NCI-H345 (cell line): ENCODE measurements at places on chromosomes 16 and 17.

DNA sequence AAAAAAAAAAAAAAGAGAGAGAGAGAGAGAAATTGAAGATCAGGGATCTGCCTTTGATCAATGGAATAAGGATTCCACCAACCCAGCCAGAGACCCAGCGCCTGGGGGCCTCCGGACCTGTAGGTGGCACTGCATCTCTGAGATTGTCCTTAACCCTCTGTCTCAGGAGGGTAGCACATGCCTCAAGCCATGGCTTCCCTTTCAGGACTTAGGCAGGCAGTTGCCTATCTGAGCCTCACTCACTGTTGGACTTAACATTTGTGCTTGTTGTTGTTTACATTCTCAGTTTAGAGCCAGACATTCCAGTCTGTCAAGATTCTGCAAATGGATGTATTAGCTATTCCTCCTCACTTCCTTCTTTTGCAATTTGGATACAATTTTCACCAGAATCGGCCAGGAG, 5.1 kb upstream of the SCNN1B start:
- no peak for DNase-seq

DNA sequence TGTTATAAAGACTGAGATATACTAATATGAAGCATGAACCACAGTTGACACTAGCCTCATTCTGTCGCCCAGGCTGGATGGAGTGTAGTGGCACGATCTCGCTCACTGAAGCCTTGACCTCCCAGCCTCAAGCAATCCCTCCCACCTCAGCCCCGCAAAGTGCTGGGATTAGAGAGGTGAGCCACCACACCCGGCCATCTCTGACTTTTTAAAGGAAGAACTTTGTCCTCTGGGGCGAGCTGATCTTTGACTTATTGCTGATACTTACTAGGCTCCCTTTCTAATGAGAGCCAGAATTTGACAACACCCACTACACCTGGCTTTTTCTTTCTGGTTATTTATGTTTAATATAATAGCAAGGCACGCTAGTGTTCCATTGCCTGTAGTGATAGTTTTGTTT, 57.2 kb downstream of the CLEC16A start:
- DNase-seq, result no peak

GRCh38 chr16:31073142-31073969, 684 bp downstream of the ZNF668 start:
- DNase-seq, result peak; percentile 95

GRCh38 chr17:28466521-28467048, 6.9 kb upstream of the SLC13A2 start:
- DNase-seq, result no peak

DNA sequence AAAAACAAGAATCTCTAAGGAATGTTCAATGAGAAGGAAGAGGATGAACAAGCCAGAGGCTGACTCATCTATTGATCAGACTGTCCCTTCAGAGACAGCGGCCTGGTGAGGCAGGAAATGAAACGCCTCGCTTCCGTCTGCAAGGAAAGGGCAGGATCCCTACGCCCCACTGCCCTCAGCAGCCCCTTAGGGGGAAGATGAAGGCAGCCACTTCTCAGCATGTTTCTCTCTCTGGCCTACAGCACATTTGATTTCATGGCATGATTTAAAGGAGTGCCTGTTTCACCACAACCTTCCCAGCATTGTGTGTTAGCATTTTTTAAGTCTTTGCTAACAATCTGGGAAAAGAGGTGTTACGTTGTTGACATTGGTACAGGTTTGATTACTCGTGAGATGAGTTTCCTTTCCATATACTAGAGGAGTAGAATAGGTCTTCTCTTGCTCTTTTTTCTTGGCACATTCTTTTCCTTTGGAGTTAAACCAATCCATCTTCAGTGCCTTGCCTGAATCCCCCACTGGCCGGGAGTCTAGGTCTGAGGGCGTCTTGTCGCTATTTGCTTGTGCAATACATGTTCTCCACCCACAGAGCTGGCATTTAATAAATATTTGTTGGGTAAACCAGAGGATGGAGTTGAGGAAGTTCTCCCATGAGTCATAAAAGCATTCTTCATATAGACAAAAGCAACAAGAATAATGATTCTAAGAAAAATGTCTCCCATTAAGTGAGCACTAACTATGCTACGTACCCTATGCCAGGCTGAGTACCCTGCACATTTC, 47.4 kb downstream of the RBFOX3 start:
- DNase-seq, result no peak

- DNase-seq, result no peak
These were observed 1.4 kb upstream of the SLFN11 start for GRCh38 chr17:35374766-35375344.

GRCh38 chr16:89660146-89660545, 2.5 kb downstream of the SPATA33 start:
- no peak for DNase-seq

GRCh38 chr17:44147812-44148211, 6.1 kb downstream of the HROB start:
- no peak for DNase-seq

GRCh38 chr17:76148015-76148326, 6.9 kb upstream of the FOXJ1 start:
- no peak for DNase-seq

GRCh38 chr16:23650674-23651416, 9.6 kb downstream of the DCTN5 start:
- no peak for DNase-seq

DNA sequence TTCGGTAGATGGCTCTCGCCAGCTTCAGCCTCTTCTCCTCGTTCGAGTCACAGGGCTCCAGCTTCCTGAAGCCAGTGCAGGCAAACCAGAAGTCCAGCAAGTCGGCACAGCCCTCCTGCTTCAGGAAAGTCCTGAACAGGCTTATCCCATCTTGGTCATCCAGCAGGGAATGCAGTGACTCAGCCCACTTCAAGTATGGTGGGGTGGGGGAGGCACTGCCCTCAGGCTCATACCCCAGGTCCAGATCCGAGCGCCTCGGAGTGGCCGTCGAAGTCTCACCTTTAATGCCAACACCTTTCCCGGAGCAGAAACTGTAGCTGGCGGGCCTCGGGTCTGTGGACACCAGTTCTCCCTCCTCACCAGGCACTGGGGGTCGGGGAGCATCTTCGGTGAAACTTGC, 5.9 kb downstream of the AXIN1 start:
- no peak for DNase-seq

- no peak for DNase-seq
These were observed 486.1 kb upstream of the SALL1 start for GRCh38 chr16:51636920-51637769.

DNA sequence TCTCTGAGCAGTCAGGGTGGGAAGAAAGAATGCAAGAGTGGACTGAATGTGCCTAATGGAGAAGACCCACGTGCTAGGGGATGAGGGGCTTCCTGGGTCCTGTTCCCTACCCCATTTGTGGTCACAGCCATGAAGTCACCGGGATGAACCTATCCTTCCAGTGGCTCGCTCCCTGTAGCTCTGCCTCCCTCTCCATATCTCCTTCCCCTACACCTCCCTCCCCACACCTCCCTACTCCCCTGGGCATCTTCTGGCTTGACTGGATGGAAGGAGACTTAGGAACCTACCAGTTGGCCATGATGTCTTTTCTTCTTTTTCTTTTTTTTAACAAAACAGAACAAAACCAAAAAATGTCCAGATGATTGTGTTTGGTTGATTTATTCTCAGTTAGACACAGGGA, 14.1 kb downstream of the IGFBP4 start:
- no peak for DNase-seq
